ENCODE measurements at places on chromosomes 3 and 15. TPM values are rescaled to one million over a fixed set of nuclear protein-coding genes. Genes with fewer than 3 reads are reported as not detected.

The PHC3 gene
- total RNA-seq: 215 TPM

The ZKSCAN7 gene
- 1.7 TPM for total RNA-seq

- H3K4me3 ChIP-seq: no peak overlapping the region
- H3K36me3 ChIP-seq: no peaks in the 10 kb centered on the region
- no peaks in the 10 kb centered on the region for H3K27me3 ChIP-seq
- no peak overlapping the region for H3K27ac ChIP-seq
Measured at GRCh38 chr15:60722328-60723112, 243.6 kb upstream of the ICE2 start.

DNA sequence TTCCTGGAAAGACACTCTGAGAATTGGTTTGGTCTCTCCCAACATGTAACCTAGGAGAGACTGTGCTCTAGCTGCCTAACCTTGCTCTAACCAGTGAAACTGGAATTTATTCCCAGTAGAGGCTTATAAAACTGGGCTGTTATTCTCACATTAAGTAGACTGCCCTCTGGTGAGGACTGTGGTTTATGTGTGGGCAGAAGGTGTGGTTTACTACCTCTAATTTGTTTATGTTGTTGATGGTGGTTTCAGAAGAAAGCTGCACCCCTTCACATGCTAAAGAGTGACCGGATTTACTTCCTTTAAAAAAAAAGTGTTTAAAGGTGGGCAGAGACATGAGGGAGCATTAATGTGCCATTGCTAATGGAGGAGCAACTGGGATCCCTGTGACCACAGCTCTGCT lies 273.2 kb downstream of the MECOM start:
- DNase-seq: no peak
- H3K4me1 ChIP-seq: no peaks in the 10 kb centered on the region
- H3K36me3 ChIP-seq: no peaks in the 10 kb centered on the region
- H3K4me3 ChIP-seq: no peak overlapping the region

DNA sequence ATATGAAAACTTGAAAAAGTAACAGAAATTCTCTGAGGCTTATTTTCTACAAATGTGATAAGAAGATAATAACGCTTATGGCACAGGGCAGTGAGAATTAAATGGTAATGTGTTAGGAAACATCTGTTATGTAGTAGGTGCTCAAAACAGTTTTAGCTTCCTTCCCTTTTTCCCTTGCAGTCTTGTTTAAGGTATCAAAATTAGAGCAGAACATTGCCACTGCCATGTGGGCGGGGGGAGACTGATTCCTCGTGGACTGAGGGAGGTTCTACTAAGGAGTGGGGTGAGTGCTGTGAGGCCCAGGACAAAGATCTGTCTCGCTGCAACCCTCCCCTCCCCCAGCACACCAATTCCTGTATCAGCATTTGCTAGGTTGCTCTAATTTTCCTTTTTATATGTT lies 702.4 kb downstream of the TUSC7 start:
- DNase-seq: no peak
- no peaks in the 10 kb centered on the region for H3K27me3 ChIP-seq
- no peak overlapping the region for H3K4me3 ChIP-seq
- no peaks in the 10 kb centered on the region for H3K36me3 ChIP-seq
- no peaks in the 10 kb centered on the region for H3K4me1 ChIP-seq
- no peak overlapping the region for H3K27ac ChIP-seq

DNA sequence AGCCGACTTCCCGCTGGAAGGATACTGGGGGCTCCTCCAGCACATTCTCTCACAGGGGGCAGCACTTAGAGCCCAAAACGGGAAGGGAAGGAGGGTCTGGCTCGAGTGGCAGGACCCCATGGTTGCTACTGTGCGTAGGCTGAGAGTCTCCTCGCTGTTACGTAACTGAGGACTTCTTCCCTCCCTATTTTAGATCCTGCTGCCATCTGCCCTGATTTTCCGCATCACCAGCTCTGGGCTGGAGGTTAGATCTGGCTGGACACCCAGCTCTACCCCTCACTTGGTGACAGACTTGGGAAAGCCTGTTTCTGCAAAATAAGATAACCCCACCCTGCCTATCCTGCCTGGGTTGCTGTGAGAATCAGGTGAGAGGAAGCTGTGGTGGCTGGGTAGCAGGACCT lies 47.7 kb downstream of the BDH1 start:
- no peaks in the 10 kb centered on the region for H3K27me3 ChIP-seq
- H3K27ac ChIP-seq: no peak overlapping the region
- DNase-seq: no peak
- H3K4me1 ChIP-seq: no peaks in the 10 kb centered on the region

All from naive thymus-derived CD4-positive, alpha-beta T cell (primary cell).